ENCODE measurements at places on chromosomes 16 and 17. TPM values are rescaled to one million over a fixed set of nuclear protein-coding genes. Genes with fewer than 3 reads are reported as not detected.

The CACNA1G gene
- not detected for total RNA-seq

The C17orf113 gene
- 0.87 TPM for total RNA-seq

The DNASE1 gene
- total RNA-seq, result 29.8 TPM

The TMC7 gene
- total RNA-seq, result 0.39 TPM

The PAGR1 gene
- 44.8 TPM for total RNA-seq

The PLCG2 gene
- total RNA-seq, result 1.2 TPM

The OR4D1 gene
- total RNA-seq, result not detected

The METTL22 gene
- 27.1 TPM for total RNA-seq

The SMIM22 gene
- not detected for total RNA-seq

The PCGF2 gene
- total RNA-seq, result 3.4 TPM

The MYOCD gene
- total RNA-seq, result 5.1 TPM

The SBK1 gene
- not detected for total RNA-seq

The GNGT2 gene
- not detected for total RNA-seq

The SLC13A2 gene
- not detected for total RNA-seq

The SMIM5 gene
- total RNA-seq, result 5.1 TPM

The RRAD gene
- total RNA-seq, result 0.39 TPM

The EPOP gene
- total RNA-seq, result 6.2 TPM

The EPX gene
- not detected for total RNA-seq

The NPIPB8 gene
- total RNA-seq, result 2.0 TPM

The NDRG4 gene
- 12.6 TPM for total RNA-seq

The MAPT gene
- total RNA-seq, result not detected

The SCNN1B gene
- not detected for total RNA-seq

The NAGPA gene
- 19.5 TPM for total RNA-seq

The ADAD2 gene
- total RNA-seq, result not detected

The STAT3 gene
- 52.6 TPM for total RNA-seq

The TXNDC11 gene
- total RNA-seq, result 45.4 TPM

The KRTAP2-1 gene
- total RNA-seq, result not detected

The TBC1D3K gene
- not detected for total RNA-seq

The ITGA3 gene
- 92.4 TPM for total RNA-seq

The HS3ST3A1 gene
- total RNA-seq, result 0.79 TPM

The CSH1 gene
- not detected for total RNA-seq
